ENCODE measurements at places on chromosomes 5 and 9.

- peak; percentile 68 for DNase-seq
Observed at GRCh38 chr9:115170358-115171073, 52.6 kb upstream of the TNC start.

- DNase-seq, result peak; percentile 73
Observed at GRCh38 chr5:32964261-32964660, 253.1 kb downstream of the NPR3 start.

DNA sequence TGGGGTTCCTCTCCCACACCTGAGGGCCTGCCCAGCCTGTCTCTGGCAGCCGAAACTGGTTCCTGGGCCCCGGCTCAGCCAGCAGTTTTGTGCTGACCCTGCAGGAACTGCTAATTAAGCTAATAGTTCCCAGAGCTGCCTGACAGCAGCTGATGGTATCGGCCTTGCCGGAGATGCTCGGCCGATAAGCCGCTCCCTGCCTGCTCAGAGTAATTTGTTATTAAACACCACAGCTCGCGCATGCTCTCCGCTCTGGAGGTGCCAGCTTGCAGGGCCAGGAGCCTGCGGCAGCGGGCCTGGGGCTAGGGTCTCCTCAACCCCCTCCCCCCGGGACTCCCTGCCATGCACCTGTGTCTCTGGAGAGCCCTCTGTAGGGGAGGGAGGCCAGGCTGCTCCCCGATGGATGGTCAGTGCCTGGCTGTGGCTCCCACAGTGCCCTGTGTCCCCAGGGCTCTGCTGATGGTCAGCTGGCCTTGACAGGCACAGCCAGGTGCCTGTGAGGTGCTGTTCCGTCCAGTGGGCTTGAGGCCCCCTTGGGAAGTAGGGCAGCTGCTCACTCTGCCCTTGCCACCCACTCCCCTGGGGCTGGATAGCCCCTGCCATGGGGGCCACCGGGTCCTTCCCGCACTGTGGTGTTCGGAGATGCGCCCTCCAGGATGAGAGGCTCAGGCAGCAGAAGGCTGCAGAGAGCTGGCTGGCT, 41.7 kb downstream of the RXRA start:
- no peak for DNase-seq

DNA sequence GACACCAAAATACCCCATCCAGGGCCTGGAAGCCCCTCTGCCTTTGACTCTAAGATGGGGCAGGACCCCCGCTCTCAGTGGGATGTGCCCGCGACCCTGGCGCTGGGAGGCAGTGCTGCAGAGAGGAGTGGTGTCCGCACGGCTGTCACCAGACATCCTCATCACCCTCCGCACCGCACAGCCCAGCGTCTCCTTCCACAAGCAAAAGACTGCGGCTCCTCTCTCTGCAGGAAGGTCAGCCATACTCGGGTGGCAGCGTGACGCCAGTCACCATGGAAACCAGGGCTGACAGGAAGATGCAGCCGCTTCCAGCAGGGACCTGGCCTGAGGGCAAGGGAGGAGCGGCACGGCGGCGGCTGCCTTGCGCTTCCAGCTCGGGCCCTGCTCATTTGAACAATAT, 17.1 kb upstream of the SLC6A3 start:
- DNase-seq, result no peak

- DNase-seq, result no peak
Observed at GRCh38 chr5:133164759-133165158, 112.9 kb downstream of the HSPA4 start.

DNA sequence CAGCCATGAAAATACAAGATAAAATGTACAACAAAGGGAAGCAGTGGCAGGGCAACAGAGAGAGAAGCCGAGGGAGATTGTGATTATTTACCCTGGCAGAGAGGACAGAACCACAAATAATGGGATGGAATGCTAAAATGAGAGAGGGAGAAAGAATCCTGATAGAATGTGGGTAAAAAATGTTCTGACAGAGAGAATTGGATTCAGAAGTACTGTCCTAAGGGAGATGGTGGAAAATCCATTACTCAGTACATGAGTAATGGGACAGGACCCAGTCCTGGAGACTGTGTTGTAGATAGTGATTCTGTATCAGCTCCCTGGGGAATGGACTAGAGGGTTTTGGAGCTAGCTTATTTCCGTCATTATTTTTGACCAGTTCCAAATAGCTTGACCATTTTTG, 831.5 kb downstream of the MAT2B start:
- peak; percentile 92 for DNase-seq

DNA sequence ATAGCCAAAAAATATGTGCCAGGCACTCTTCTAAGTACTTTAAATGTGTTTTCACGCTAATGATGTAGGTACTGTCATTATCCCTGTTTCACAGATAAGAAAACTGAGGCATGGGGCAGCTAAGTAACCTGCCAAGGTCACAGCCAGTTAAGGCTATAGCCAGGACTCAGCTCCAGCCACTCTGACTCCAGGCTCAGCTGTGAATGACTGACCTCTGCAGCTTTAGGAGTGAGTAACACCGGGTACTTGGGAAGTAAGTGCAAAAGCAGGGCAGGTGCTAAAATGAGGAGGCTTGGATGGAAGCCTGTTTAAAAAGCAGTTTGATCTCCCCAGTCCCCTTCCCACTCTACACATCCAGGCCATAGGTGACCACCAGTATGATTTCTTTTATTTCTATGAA, 10.6 kb upstream of the SHC3 start:
- no peak for DNase-seq

DNA sequence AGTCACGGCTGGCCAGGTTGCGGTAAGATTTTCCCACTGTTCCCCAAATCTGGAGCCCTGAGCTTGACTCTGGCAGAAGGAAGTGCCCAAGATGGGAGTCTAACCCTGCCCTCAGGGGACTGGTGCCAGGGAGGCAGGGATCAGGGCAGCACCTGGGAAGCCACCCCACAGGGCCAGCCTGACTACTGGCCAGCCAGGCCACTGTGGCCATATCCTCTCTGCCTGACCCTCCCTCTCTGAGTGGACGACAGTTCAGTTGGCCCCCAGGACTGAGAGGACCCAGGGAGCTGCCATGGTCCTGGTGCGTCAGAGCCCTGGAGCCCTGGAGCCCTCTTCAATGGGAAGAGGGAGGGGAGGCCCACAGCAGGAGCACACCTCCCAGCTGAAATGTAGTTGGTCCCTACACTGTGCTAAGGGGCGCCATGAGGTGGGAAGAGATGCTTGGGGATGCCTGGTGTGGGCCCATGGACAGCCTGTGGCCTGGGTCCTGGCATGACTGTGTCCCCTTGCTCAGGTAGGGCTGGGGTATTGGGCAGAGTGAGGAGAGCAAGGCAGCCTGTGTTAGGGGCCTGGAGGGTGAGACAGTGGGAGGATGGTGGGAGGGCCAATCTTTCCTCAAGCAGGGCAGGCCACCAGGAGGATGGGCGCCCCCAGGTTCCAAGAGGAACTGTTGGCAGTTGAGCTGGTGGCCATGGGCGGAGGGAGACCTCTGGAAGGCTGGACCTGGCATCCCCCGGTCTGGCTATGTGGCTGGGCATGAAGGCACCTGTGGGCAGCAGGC, 81.1 kb downstream of the PHF2 start:
- no peak for DNase-seq

- peak; percentile 76 for DNase-seq
Observed at GRCh38 chr5:168076561-168076991, 214.9 kb upstream of the WWC1 start.

DNA sequence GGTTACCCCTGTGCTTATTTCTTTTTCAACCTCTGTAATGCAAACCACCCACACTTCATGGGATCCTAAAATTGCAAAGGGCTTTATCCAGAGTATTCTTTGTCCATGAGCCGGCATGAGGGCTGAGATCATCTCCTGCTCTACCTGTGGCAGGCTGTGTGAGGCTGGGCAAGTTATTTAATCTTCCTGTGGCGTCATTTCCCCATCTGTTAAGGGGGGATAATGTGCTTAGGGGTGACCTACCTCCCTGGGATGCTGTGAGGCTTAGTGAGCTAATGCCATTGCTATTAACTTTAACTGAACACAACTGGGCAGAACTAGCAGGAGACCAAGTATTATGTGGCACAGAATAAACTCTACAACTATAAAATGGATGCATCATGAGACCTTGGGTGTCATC, 17.0 kb downstream of the FRMPD1 start:
- DNase-seq, result no peak

DNA sequence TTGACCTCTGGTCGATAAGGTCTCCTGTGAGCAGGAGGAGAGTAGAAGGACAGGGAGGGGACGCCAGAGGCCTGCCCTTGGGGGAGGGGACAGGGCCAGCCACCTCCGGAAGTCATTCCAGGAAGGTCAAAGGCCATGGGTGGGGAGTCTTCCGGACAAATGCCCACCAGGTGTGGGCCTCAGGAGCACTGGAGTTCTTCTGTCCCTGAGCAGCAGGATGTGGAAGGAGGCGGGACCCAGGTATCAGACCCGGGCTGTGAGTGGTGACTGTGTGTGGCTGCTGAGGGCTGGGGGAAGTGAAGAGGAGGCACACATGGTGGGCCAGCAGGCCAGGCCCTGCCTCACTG, 13.9 kb downstream of the FGF18 start:
- DNase-seq, result no peak

DNA sequence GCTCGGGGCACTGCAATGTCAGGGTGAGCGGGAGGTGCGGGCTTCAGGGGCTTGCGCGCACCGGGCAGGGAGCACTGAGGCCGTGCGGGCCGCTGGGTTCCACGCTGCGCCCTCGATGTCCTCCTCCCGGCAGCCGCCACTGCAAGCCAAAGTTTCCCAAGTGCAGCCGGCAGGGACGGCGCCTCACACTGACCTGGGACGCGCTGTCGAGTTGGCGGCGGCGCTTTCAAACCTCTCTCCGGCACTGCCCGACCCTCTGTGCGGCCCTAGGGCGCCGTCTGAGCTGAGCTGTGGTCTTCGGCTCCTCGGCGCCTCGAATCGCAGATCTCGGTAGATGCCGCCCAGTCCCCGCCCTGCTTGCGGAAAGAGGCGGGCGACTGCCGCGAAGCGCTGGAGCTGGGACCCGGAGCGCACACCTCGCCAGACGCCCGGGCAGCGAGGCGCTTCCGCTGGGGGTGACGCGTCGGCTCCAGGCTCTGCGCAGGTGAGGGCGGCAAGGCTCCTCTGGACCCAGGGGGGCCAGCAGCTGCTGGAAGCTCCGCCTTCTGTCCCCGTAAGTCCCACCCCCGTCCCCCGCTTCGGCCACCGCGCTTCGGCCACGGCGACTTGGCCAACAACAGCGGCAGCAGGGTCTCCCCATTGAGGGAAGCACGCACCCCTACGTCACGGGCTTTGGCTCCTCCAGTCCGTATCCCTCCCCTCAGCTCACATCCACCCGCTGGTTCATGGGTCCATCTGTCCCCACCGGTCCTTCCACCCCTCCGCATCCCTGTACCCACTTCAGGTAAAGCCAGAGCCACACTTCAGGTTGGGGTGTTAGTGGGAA, at the start of gene ANKRD34B:
ANKRD34B (minus strand) TSS at position 320 of the 826 bp plus-strand sequence. CDS start 10,261 bp downstream, outside the sequence.
- DNase-seq, result no peak

- peak; percentile 94 for DNase-seq
Observed at GRCh38 chr5:124741711-124742496, 4.5 kb downstream of the ZNF608 start.

DNA sequence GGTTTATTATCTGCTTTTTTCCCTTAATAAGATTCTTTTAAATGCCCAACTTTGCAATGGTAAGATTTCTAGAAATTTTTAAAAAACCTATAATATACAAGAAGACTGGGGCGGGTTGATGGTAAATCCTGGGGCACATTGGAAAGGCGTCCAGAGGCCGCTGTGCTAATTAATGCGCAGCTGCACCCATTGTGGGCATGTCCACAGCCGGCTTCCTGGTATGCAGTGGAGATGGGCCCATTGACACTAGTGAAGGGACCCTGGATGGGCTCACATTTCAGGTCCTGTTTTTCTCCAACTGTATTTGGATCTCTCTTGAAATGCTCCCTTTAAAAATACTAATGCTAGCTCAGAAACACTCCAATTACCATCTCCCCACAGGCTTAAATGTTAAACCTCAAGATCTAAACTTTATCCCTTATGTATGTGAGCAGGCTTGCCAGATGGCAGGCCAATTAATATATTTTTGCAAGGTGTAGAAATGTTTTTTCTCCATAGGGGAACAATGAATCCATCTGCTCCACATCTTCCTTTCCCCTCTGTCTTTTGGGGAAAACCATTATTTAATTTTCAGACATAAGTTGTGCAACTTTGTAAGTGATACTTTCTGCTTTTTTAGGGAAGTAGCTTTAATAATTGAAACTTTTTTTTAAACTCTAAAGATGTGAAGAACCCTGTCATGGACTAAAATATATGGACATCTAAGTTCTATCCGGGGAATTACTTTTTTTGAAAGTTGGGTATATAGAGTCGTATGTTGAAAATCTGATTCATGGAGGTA, 177.3 kb downstream of the CD180 start:
- DNase-seq, result peak; percentile 17

DNA sequence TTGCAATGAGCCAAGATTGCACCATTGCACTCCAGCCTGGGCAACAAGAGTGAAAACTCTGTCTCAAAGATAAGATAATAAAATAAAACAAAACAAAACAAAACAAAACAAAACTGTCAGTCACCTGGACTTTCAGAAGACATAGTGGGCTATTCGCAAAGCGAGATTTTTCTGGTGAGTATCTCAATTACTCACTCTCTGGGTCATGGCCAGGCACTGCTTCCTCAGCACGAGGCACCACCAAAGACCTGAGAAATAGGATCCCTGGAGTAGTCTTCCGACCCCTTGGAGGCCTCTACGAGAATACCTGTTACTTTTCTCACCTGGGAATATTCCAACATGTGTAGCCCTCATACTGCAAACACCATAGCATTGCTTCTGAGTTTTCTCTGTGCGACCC, 201.7 kb upstream of the ZNF618 start:
- DNase-seq, result peak; percentile 67

DNA sequence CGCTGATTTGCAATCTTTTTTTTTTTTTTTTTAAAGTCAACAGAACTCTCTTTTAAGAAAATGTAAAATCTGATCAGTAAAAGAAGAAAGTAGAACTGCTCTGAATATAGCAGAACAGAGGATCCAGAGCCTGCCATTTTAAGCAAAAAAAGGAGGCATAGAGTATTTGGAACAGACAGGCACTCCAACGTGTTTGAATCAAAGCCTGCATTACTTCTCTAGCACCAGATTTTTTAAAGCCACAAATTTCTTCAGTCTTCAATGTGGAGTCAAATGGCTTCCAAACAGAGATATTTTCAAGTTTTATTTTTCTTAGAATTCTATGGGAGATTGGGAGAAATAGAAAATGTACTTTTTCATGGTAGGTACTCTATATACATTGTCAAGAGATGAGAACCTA, 5.1 kb downstream of the PAIP1 start:
- no peak for DNase-seq

DNA sequence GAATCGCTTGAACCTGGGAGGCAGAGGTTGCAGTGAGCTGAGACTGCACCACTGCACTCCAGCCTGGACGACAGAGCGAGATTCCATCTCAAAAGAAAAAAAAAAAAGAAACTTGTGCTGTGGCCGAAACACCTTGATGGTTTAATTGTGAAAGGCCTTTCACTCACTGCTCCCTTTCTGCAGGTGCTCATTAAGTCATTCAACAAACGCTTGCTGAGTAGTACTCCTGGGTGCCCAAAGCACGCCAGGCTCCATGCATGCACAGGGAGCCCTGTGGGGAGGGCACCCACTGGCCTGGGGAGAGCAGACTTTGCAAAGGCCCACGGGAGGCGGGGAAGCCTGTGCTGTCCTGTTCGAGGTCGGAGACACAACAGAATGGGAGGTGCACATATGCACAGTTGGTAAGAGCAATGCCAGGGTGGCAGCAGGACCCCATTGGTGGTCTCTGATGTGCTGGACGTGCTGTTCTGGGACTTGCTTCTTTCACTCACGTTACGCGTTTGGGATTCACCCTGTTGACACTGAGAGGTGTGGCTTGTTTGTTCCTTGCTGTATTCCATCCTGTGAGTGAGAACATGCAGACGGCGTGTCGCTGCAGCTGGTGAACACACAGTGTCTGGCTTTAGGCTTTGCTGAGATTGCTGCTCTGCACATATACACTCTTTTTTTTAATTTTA, 3.0 kb upstream of the ENTPD2 start:
- no peak for DNase-seq
